SK-MEL-5 (cell line): ENCODE measurements at places on chromosomes 16 and 17.

DNA sequence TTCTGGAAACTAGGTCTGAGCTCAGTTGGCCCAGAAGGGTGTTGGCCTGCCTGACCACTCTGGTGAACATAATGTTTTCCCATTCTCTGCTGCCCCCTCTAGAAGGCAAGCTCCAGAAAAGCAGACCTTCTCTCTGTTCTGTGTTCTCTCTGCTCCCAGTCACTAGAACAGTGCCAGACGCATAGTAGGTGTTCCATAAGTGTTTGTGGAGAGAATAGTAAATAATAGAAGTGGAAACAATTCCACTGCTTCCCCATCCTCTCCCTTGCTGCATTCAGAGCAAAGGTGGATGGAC lies 32.2 kb upstream of the ETV4 start:
- no peak for DNase-seq

DNA sequence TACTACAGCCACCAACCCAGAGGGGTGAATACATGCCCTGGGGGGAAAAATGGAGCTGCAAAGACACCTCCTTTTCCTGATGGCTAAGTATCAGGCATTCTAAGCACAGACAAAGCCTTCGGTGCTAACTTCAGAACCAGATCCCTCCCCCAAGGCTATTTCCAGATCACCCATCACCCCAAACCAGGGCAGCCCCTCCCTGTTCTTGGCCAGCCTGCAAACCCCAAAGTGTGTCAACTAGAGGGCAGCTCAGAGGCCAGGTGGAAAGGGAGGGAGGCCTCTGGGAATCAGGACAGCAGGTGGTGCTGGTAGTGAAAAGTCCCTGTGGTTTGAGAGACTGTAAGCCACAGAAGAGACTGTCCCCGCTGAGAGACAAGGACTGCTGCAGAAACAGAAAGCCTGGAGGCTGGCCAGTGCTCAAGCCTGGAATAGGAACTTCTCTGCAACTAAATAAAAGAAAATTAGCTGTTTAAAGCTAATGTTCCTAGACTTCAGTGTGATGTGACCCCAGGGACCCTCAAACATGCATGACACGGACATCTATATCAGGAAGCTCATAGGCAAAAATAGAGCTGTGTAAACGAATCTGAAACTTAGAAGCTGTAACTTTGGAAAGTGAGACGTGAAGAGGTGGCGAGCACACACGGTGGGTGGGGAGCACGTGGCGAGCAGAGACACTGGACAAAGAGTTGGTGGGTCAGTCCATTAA lies 9.1 kb downstream of the TUBG1 start:
- DNase-seq: no peak

- peak; percentile 95 for DNase-seq
Observed at GRCh38 chr16:58494981-58495520, 4.9 kb upstream of the NDRG4 start.

DNA sequence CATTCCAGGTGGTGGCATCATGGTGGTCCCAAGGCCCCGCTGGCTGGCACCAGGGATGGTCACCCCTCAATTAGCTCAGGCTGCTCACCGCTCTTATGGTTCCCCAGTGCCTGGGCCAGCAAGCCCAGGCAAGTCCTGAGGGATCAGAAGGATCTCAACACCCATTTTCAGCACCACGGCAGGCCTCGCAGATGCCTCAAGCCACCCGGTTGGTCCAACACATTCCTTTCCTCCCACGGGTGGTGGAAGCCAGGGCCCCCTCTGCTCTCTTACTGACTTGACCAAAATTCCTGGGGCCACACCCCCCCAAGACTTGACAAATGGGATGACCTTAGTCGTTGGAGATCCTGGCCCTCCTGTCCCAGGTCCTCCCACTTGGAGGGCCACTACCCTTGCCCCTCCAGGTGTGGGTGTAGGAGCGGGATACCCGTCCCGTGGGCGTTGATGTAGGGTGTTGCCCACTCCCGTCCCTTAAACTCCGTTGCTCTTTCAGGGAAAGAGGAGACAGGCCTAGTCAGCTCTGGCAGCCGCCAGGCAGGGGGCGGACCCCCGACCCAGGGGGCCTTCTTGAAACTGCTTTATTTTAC lies 5.9 kb downstream of the ZNF205 start:
- DNase-seq: no peak

GRCh38 chr17:5798094-5798493 lies 213.8 kb upstream of the NLRP1 start:
- DNase-seq: no peak

DNA sequence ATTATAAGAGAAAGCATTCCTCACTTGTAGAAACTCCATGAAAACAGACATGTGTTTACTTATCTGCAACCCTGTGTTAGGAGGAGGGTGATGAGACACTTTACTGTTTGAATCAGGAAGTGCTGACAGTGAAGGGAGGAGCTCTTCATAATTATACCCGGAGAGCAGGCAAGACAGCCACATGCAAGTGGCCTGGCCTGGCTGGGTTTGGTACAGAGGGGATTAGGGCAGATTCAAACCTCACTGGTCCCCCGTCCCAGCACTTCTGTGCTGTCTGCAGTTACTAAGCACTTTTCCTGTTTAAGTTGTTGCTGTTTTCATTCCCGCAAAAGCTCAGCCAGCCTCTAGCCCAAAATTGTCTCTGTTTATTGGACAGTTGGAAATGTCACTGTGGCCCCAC lies 78.5 kb downstream of the WWOX start:
- no peak for DNase-seq

DNA sequence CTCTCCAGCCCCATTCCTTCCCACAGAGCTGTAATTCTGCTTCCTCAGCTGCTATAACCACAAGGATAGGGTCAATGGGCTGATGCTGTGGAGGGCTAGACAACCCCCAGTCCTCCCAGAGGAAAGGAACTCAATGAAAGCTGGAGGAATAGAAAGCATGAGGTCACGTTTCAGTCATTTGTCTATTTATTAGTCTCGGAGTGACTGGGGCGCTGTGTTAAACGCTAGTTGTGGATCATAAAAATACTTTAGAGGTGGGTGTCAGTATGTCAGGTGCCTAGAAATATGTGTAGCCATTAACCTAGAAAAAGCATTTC lies 787 bp upstream of the CCL3L1 start:
- DNase-seq: peak; percentile 2

DNA sequence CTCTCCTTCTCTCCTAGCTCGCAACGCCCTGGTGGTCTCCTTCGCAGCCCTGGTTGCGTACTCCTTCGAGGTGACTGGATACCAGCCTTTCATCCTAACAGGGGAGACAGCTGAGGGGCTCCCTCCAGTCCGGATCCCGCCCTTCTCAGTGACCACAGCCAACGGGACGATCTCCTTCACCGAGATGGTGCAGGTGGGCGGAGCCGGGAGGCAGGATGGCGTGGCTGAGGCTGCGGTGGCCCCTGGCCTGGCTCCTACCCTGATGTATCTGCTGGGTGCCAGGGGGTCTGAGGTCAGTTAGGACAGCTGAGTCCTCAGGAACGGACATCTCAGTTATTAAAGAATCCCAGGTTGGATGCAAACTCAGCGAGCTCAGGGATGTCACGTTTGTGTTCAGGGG lies 16.7 kb downstream of the SLC26A11 start:
- no peak for DNase-seq

DNA sequence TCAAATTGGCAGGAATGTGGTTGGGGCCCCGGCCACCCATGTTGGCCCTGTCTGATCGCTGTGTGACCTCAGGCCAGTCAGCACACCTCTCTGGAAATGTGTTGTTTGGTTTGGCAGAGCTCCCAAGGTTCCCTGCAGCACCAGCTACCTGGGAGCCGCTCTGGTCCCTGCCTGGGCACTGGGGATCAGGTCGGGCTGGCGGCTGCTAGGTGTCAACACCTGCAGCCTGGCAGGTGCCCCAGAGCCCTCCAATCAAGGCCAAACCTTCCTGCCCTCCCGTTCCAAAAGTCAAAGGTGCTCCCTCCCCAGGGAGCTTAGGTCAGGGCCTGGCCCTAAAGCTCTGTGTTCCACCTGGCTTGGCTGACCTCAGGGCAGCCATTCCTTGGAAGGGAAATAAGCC lies 55.9 kb downstream of the ZDHHC7 start:
- no peak for DNase-seq

- no peak for DNase-seq
Observed at GRCh38 chr16:74578433-74578832, 28.5 kb downstream of the GLG1 start.

GRCh38 chr16:22001591-22001990 lies 675 bp upstream of the PDZD9 start:
- no peak for DNase-seq

DNA sequence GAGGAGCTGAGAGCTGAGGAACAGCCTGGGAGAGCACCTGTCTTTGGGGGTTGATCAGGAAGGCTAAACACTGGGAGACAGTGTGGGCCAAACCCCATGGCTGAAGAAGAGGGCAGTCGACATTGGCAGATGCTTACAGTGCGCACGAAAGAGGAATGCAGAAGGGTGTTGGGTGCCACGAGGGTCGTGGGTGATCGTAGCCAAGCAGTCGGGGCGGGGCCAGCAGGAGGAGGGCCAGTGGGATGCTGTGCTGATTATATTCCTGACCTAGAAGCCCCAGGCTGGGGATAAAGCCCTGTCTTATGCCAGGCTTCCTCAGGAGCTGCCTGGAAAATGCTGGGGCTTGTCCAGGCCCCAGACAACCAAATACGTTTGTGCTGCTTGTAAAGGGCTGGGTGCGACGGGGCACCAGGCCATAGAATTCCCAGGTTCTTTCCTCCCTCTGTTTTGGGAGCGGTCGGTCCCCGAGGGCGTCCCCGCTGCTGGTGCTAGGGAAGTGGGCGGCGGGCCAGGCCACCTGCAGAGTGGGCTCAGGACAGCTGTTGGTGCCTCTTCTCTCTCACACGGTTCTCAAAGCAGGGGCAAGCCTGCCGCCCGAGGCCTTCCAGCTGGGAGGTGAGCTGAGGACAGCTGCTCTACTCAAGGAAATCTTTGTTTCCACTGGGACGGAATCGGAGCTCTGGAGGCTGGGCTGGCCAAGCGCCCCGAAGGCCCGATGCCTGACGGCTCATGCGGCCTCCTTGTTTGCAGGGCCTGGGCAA lies 10.0 kb downstream of the C1QTNF1 start:
- peak; percentile 98 for DNase-seq

- no peak for DNase-seq
Observed at GRCh38 chr17:9346296-9346926, 229.2 kb downstream of the STX8 start.

GRCh38 chr17:77288115-77288619 lies 147.4 kb downstream of the SEC14L1 start:
- DNase-seq: no peak

- DNase-seq: no peak
Observed at GRCh38 chr17:9406046-9406606, 169.5 kb downstream of the STX8 start.

- DNase-seq: no peak
Observed at GRCh38 chr17:16150251-16150856, 65.0 kb downstream of the NCOR1 start.

- DNase-seq: no peak
Observed at GRCh38 chr17:33262266-33263123, 30.6 kb downstream of the ASIC2 start.

DNA sequence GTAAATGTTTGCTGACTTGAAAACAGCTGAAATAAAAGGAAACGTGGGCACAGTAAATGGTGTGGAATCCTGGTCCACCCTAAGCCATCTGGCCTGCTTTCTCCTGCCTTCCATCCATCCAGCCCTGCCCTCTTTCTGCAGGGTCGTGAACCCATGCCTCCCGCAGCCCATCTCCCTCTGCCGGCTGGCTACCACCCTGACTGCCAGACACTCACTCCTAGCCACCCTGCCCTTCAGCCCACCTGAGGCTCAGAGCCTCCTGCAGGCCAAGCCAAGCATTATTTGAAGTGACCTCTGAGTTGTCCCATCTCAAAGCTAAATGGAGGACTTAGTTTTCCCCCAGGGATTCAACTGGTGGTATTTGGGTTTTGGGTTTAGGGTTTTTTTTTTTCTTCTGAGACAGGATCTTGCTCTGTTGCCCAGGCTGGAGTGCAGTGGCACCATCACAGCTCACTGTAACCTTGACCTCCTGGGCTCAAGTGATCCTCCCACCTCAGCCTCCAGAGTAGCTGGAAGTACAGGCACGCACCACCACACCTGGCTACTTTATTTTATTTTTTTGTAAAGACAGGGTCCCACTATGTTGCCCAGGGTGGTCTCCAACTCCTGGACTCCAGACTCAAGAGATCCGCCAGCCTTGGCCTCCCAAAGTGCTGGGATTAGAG lies 8.4 kb downstream of the ZDHHC1 start:
- DNase-seq: no peak
